ENCODE measurements at places on chromosomes 6 and 20.

GRCh38 chr6:33584700-33585402, 4.8 kb upstream of the BAK1 start:
- no peak for DNase-seq

DNA sequence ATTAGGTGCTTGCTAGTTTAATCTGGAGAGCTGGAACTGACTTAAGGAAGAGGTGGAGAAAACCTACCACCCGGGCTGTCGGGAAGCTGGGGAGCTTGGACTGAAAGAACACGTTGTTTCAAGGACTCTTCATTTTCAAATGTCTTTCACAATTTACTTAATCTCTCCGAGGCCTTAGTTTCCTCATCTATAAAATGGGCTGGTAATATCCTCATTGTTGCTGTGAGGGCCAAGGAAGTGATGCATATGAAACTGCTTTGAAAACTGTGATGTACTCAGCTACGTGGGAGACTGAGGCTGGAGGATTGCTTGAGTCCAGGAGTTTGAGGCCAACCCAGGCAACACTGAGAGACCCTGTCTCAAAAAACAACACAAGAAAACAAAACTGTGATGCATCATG, 36.7 kb upstream of the NKX2-2 start:
- no peak for DNase-seq

GRCh38 chr6:158502263-158502950, 57.5 kb upstream of the TMEM181 start:
- DNase-seq, result no peak

DNA sequence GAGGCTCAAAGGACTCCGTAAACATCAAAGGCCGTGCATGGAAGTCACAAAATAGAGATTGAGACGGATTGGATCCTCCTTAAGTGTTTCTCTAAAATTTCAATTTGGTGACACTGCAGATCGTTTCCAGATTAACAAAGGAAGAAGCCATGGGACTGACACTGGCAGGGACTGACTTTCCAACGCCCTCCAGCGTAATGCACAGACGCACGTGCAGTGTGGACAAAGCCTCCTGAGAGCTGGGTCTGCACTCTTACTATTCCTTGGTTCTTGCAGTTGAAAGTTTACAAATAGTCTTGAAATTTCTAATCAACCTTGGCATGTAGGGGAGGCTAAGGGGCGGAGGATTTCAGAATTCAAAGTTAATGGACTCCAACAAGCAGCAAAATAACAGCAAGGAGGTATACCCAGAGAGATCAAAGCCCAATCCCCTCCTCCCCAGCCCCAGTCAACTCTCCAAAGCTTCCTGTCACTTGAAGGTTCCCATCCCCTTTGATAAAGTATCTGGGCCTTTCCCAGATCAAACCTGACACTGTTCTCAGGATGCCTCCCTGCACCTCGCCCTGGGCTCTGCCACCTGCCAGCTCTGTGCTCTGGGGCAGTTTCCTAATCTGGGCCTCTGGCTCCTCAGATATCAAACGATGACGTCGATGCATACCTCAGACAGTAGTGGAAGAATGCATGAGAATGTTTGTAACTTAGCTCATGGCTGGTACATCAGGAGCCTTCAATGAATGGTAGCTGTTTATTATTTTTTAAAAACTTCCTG, 106.5 kb upstream of the TRAF3IP2 start:
- DNase-seq, result peak; percentile 53

GRCh38 chr6:56143796-56144195, 103.6 kb downstream of the COL21A1 start:
- DNase-seq, result no peak

- no peak for DNase-seq
Measured at GRCh38 chr6:142384519-142385254, 82.9 kb downstream of the ADGRG6 start.

Data from activated CD8-positive, alpha-beta memory T cell treated with anti-CD3 and anti-CD28 coated beads for 24 hours (primary cell).